Esophagus squamous epithelium (tissue), 5 donors: ENCODE measurements at places on chromosomes 2 and 18.

DNA sequence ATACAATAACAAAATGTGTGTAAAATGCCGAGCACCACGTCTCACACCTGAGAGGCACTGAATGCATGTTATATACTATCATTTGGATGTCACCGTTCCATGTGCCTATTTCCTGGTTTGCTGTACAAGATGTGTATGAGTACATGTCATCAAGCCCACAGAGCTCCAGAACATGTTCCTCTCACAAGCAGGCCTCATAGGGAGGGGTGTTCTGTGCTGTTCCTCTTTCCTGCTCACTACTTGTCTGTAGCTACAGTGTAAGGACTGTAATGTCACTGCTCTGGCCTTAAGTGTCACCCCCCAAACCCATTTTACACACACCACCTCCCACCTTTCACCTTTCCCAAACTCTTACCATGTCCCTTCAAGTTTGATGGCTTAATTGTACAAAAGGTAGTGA lies 1.8 kb downstream of the AFF3 start:
- no peak for DNase-seq

DNA sequence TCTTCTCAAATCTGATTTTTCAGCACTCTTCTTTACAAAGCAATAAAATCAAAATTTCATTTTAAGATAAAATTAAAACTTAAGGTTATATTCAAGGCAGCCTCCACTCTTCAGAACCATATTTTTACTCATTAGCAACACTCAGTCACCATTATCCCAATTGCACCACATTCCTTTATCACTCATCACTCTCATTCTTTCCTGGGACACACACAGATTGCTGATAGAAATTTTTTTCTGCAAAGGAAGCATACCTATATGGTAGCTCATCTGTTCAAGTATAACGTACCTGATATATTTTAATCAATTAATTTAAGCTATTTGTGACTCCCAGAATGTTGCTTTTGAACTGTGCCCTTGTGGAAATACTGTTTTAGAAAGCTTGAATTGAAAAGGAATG lies 1559.3 kb upstream of the ZEB2 start:
- no peak for DNase-seq

GRCh38 chr2:53987336-53987921 lies 16.6 kb upstream of the PSME4 start:
- no peak for DNase-seq

DNA sequence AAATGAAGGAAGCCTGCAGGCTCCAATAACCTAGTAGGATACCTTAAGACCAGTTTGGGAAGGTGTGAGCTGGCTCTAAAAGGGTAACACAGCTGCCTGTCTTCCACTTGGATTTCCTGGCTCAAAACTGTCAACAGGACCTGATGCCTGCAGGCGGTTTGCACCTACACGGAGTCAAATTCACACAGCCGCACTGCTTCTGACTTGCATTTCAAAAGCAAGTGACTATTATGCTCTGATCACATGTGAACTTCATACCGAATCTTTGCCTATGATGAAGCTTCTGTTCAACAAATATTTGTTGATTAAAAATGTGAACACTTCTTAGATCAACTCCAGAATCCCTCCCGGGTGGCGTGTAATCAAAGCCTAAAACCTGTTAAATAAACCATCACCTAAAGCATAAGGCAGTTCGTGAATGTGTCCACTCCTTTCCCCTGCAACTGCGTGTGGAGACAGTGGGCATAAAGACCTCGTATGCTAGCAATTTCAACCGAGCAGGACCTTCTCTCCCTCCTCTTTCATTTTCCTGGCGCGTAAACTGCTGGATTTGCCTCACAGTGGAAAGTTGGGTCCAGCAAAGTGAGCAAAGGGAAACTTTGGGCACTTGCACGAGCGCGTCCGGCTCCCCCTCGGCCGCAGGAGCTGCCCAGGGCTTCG lies 784 bp downstream of the CRACDL start:
- no peak for DNase-seq

DNA sequence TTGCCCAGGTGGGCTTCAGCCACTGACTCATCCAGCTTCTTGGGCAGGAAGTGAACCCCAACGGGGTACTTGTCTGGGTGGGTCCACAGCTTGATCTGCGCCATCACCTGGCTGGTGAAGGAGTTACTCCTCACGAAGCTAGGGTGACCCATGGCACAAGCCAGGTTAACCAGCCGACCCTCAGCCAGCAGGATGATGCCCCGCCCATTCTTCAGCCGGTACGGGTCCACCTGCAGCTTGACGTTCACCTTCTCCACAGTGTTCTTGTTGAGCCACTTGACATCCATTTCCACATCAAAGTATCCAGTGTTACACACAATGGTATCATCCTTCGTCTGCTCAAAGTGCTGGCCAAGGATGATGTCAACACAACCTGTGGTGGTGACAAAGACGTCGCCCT lies 121.3 kb upstream of the NXPH2 start:
- DNase-seq, result no peak

DNA sequence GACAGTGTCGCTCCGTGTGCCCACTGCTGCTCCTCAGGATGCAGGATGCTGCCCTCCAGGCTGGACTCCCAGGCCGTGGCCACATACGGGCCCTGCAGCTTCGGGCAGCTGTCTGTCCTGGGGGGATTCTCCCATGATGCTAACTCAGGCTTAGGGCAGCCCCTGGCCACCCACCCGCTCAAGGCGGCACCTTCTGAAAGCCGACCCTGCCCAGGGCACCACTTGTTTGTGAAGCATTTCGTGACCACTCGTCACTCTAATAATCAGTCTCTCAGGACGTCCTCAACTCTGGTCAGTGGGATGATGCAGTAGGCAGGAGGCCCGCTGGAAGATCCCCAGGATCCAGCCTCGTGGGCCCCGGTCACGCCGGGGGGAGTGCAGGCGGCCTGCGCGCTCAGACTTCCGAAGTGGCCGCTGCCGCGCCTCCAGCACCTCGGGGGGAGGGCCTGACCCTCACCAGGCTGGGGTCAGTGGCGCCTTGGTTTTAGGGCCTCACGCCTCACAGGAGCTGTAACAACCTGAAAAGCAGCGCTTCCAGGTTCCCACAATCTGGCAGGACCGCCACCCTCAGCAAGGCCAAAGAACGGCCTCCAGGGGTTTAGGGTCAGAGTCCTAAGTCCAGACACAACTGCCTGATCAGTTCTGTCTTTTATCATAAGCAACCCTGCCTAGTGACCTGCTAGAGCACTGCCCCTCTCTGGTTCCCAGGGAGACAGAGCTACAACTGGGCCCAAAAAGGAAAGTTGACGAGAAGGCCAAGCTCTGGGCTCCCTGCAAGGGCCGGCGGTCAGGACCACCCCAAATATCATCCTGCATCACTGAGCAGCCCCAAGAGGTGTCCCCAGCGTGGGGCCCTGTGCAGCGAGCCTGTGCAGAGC lies 53.0 kb downstream of the EIPR1 start:
- DNase-seq, result no peak

DNA sequence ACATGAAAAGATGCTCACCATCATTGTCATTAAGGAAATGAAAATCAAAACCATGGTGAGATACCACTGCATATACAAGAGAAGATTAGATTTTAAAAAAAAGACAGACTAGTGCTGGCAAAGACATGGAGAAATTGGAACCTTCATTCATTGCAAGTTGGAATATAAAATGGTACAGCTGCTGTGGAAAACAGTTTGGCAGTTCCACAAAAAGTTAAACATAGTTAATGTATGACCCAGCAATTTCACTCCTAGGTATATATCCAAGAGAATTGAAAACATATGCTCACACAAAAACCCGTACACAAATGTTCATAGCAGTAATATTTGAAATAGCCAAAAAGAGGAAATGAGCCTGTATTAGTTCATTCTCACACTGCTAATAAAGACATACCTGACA lies 33.7 kb upstream of the MBOAT2 start:
- no peak for DNase-seq

GRCh38 chr2:11017921-11018320 lies 106.2 kb downstream of the KCNF1 start:
- no peak for DNase-seq

GRCh38 chr18:23719634-23720201 lies 30.5 kb downstream of the LAMA3 start:
- DNase-seq, result no peak

DNA sequence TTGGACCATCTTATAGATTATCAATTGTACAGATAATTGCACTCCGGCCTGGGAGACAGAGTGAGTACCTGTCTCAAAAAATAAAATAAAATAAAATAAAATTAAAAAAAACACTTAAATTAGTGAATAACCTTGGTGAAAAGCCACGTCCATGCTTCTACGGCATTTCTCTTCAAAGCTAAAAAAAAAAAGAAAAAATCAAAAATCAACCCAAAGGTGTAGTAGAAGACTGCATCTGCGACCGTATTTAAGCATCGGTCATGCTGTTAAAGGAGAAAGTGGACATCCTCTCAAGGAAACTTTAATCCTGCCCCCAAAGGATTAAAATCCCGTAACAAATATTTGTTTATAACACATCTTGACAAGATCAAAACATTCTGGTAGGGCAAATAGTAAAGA lies 350 bp upstream of the RNF138 start:
- no peak for DNase-seq

- DNase-seq, result no peak
Measured at GRCh38 chr2:88250404-88250803, 80.3 kb downstream of the THNSL2 start.

- no peak for DNase-seq
Measured at GRCh38 chr2:154693741-154694340, 4.7 kb upstream of the KCNJ3 start.

GRCh38 chr18:57802213-57803102 lies 657 bp downstream of the ATP8B1 start:
- no peak for DNase-seq

GRCh38 chr2:6878549-6878948 lies 972 bp downstream of the RSAD2 start:
- no peak for DNase-seq

GRCh38 chr2:205849136-205849535 lies 166.8 kb downstream of the NRP2 start:
- no peak for DNase-seq

GRCh38 chr2:2324119-2324518 lies 7.0 kb downstream of the MYT1L start:
- DNase-seq, result no peak

- DNase-seq, result no peak
Measured at GRCh38 chr2:60958800-60959199, 58.7 kb upstream of the PEX13 start.

- DNase-seq, result no peak
Measured at GRCh38 chr18:3995476-3996102, 459.5 kb downstream of the DLGAP1 start.

- no peak for DNase-seq
Measured at GRCh38 chr2:69947325-69947931, 14.0 kb downstream of the ASPRV1 start.

- no peak for DNase-seq
Measured at GRCh38 chr2:26711457-26712161, 19.1 kb downstream of the KCNK3 start.

DNA sequence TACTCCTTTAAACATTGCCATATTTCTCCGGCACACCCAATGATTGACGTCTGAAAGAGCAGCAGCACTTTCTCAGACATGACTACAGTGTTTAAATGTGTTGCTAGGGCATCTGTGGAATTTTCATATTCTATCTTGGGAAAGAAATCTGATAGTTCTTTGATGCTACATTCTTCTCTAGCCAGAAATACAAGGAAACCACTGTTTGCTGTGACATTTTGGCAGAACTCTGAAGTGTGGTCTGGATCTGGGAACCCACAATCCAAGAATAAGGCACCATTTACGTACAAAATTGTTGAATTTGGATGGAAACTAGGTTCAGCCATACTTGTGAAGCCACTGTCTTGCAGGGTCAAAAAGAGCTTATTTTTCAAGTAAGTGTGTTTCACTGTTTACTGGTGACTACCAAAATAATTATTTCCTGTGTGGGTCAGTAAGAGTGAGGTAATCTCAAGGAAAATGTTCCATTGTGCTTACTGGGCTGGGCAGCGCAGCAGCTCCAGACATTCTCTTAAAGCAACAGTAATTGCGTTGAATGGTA lies 21.3 kb upstream of the CD28 start:
- DNase-seq, result no peak

DNA sequence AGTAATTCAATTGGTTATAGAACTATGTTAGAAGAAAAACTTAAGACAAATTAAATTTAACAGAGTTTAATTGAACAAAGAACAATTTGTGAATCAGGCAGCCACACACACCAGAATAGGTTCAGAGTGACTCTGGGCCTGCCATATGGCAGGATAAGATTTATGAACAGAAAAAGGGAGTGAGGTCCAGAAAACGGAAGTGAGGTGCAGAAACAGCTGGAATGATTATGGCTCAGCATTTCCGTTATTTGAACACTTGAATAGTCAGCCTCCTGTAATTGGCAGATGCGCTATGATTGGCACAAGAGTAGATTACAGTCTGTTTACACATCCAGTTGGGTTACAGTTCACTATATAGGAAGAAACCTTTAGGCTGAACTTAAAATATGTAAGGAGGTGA lies 99.0 kb downstream of the MBD2 start:
- no peak for DNase-seq

DNA sequence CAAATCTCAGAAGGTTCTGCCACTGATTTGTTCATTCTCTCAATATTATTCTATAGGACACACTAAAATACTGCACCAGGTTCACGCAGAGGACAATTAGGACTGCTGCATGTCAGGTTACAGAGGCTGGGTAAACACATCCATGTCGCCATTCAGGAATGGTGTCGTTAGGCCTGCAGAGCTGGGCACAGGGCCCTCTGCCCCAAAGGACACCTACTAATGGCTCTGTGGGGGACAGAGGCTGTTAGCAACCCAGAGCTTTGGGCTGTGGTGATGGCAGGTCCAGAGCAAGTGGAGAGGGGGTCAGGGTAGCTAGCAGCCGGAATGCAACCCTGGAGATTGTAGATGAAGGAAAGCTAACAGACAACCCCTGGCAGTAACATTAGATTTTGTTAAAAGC lies 115.9 kb downstream of the TTC32 start:
- DNase-seq, result no peak

- no peak for DNase-seq
Measured at GRCh38 chr2:39127973-39128372, 7.1 kb upstream of the SOS1 start.

DNA sequence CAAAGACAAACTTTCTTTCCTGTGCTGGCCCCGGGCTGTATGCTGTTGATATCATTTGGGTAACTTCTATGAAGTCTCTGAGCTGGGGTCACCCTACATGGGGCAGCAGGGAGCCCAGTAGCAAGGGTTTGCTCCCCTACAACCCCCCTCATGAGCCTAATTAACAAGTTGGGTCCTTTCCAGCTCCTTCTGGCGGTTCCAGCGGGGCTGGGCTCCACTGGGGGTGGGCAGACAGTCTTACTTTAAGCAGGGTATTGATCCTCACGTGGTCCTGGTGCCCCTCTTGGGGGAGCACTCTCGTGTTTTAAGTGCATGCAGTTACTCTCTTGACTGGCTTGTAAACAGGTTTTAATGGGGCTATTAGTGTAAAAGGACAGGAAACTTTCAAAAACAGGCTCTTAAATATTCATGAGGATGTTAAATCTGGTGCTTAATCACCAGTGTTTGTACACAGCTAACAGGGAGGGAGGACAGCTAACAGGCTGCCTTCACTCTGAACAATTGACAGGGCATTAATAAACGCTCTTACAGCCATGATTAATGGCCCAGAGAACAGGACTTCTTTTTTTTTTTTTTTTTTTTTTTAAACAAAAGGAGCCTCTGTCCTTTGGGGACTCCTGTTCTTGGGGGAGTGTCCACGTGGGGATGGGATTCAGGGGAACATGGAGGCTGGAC lies 36.6 kb upstream of the SKOR2 start:
- DNase-seq, result no peak
